ENCODE measurements at places on chromosomes 4 and X.

GRCh38 chr4:54840430-54840829 lies 182.7 kb downstream of the KIT start:
- no peak for DNase-seq

- DNase-seq, result no peak
Measured at GRCh38 chr4:11698033-11698432, 269.3 kb upstream of the HS3ST1 start.

DNA sequence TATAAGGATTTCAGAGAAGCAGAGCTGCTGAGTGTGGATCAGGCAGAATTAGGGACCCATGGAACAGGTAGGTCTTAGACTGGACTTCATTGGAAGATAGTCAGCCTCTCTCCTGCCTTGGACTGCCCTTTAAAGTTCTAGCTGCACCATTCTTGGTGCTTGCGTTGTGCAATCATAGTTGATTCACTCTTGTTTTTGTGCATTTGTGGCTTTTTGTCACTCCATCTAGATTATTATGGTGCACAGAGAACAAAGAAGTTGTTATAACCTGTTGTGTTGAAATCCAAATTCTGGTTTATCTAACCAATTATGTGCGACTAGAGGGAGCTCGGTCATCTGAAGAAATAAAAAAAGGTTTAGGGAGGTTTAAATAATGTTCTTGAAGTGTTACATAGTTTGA lies 59.3 kb downstream of the JADE1 start:
- DNase-seq, result no peak

- no peak for DNase-seq
Measured at GRCh38 chr4:81482326-81482725, 10.6 kb upstream of the RASGEF1B start.

GRCh38 chrX:141652286-141652685 lies 46.3 kb downstream of the SPANXD start:
- DNase-seq, result no peak

- DNase-seq, result no peak
Measured at GRCh38 chr4:180560896-180561295, 1682.3 kb upstream of the TENM3 start.

- no peak for DNase-seq
Measured at GRCh38 chr4:134327274-134328122, 125.9 kb upstream of the PABPC4L start.

GRCh38 chrX:78595901-78596502 lies 63.1 kb downstream of the RTL3 start:
- no peak for DNase-seq

GRCh38 chrX:134936542-134936941 lies 54.2 kb upstream of the SMIM10 start:
- DNase-seq, result no peak

DNA sequence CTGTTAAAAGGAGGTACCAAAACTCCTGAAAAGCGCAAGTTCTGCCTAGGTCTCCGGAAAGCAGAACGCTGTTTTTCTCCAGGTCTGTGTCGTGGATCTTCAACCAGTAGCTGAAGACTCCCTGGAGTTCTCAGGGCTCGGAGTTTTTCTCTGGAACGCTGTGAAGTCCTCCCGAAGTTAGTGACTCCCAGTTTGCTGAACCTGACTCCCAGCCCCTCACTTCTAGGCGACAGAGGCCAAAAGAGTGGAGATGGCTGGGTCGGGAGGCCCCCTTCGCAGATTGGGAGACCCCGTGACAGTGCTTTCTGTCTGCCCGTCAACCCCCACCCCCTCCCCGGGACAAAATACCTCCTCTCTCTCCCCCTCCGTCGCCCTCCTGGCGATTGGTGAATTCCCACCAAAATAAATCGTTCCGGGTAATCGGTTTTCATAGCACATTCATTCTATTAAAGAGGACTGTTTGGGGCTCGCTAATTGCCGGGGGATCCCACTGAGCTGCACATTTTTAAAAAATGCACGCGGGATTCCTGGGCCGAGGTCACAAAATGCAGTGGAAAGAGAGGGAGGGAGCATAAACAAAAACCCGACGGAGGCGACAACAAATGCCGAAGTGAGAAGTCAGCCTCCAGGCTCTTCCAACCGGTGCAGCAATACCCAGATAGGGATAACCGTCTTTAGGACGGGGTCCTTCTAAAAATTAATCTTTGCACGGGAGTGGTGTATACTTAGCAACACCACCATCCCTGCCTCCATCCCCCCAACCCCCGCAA lies 4.0 kb upstream of the MSX1 start:
- DNase-seq, result no peak

- no peak for DNase-seq
Measured at GRCh38 chr4:188903986-188904385, 764.7 kb downstream of the TRIML1 start.

- DNase-seq, result no peak
Measured at GRCh38 chr4:109209647-109210046, 92.8 kb downstream of the COL25A1 start.

- no peak for DNase-seq
Measured at GRCh38 chr4:107094976-107095375, 58.9 kb upstream of the DKK2 start.

DNA sequence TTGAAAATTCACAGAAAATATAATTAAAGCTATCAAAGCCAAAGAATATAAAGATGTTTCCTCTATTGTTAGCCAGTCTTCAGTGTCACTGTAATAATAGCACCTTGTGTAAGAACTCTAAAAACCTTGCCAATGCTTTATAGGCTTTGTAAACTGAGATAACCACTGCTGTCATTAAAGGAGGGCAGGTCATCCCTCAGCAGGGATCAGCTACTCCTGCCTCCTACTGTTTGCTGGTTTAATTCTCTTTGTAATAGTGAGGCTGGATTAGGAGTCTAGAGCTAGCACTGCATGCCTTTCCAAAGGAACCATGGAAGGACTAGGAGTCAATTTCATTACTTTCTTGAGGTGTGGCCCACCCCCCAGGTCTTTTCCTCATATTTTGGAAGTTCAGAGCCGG lies 46.2 kb downstream of the FHIP1A start:
- DNase-seq, result no peak

Measured in activated T-helper 1 cell treated with Interleukin-2 at 50 U/mL for 16 hours (primary cell).